ENCODE measurements at places on chromosomes 1 and 21.

- DNase-seq = no peak
Observed at GRCh38 chr1:16720351-16721223, 19.7 kb upstream of the RNU1-4 start.

GRCh38 chr1:1609822-1610485 lies 5.3 kb upstream of the MIB2 start:
- DNase-seq = no peak

- no peak for DNase-seq
Observed at GRCh38 chr1:150968491-150968890, 6.1 kb downstream of the CERS2 start.

DNA sequence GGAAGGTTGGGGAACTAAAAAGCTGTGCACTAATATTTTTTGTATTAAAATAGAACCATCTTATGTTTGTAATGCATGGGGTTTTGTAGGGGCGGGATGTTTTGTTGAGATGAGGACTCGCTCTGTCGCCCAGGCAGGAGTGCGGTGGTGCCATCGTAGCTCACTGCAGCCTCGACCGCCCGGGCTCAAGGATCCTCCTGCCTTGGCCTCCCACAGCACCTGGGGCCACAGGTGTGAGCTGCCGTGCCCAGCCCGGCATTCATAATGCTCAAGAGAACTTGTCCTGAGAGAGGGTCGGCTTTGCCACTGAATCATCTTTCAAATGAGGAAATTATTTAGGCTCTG lies 3.0 kb upstream of the C1orf159 start:
- DNase-seq = no peak

- DNase-seq = no peak
Observed at GRCh38 chr1:9413071-9413876, 120.6 kb downstream of the SPSB1 start.

DNA sequence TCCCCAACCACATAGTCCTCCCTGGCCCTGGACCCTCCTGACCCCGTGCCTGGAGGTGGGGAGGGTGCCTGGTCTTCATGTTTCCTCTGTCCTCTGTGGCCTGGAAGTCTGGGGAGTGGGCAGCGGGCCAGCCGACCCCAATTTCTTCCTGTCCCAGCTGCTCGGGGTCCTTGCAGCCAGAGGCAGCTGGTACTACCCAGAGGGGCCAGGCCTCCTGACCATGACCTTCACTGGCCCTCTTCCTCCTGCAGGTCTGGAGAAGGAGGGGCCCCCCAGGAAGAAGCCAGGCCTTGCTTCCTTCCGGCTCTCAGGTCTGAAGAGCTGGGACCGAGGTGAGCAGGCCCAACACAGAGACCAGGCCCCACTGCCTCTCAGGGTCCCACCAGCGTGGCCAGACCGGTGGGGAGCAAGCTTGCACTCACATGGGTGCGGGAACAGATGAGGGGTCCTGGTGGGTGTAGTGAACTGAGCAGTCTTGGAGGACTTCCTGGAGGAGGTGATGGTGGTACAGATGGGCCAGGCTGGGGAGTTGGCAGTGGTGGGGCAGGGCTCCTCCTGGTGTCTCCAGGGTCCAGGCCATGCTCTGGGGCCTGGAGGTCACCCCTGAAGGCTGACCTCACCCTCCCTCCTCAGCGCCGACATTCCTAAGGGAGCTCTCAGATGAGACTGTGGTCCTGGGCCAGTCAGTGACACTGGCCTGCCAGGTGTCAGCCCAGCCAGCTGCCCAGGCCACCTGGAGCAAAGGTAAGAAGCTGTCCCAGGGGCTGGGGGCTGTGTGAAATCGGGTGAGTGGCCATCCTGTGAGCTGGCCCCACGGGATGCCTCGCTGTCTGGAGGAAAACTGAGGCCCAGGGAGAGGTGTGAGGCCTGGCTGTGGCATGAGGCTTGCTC lies 32.7 kb downstream of the TRIM11 start:
- no peak for DNase-seq

DNA sequence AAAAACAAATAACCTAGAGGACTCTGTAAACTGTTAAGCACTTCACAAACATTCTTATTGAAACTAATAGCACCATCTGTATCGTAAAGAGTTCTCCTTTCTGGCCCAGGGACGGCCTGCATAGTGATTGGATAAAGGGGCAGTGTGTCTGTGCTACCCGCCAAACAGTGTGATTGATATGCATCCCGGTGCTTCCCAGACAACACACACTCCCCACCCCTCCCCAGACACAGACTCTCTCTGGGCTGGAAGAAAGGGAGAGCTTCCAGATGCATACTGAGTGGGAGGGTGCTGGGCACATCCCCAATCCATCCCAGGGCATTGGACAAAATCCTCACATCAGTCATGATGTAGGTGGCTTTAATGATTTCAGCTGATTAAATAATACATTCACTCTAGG lies 3.7 kb downstream of the HSD11B1 start:
- DNase-seq = no peak

DNA sequence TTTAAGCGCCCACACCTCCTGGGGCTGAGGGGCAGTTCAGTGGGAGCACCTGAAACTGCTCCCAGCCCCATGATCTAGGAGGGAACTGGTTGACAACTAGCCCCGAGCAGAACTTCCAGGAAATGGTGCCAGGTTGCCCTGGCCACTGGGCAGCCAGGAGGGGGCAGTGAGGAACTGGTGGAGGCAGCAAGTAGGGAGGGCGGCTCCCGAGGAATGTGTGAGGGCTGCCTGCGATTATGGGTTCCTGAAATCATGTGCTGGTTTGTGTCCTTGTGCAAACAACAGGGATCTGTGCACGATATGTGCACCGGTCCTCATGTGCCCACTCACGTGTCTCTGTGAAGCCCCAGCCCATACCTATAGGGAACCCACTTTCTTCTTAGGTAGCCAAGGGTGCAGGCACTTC lies 9.9 kb downstream of the GPR3 start:
- no peak for DNase-seq

- DNase-seq = no peak
Observed at GRCh38 chr1:147626291-147626690, 44.0 kb downstream of the ACP6 start.

GRCh38 chr1:2378956-2379732 lies 12.2 kb downstream of the MORN1 start:
- no peak for DNase-seq

DNA sequence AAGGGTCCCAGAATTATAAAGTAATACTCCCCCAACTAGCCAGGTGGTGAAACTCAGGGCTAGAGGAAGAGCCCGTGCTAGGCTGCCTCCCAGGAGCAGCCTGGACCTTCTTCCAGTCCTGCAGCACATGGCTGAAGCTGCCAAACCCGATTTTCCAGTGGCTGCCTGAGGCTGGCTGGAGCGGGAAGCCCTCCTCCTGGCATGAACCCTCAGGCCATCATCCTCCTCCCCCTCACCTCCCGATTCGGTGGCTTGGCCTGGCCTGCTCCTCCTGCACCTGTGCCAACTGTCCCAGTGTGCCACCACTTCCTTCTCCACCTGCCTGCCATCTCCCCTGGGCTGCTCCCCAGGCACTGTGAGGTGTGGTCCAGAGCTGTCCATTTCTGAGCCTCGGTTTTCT lies 3.0 kb upstream of the TSPAN1 start:
- DNase-seq = no peak

DNA sequence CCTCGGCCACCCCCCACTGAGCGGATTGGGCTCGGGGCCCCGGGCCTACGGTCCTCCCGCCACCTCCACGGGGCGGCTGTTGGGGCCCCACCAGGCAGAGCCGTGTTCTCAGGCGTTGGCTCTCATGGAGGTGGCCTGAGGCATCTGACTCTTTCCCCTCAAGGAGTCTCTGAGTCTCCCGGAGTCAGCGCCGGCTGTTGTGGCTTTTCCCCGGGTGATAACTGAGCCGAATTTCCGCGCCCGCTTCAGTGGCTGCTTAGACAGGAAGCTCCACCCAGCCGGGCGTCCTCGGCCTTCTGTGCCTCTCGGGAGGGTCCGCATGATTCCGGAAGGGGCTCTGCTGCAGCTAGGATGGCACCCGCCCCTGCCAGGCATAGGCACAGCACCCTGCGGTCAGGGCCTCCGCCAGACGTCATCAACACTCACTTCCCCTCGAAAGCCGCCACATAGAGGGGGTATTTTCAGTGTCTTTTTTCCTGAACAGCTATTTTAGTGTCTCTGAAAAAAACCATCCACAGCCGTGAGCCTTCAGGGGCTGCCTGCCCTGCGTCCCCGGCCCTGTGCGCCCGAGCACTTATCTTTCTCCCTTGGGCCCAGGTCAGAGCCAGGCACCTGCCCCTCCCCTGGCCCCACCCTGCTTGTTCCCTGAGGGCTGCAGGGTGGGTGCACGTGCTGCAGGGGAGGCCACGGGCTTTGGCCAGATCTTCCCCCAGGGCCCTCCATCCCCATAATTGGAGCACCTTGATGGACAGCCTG lies 72.9 kb downstream of the SKI start:
- DNase-seq = no peak

DNA sequence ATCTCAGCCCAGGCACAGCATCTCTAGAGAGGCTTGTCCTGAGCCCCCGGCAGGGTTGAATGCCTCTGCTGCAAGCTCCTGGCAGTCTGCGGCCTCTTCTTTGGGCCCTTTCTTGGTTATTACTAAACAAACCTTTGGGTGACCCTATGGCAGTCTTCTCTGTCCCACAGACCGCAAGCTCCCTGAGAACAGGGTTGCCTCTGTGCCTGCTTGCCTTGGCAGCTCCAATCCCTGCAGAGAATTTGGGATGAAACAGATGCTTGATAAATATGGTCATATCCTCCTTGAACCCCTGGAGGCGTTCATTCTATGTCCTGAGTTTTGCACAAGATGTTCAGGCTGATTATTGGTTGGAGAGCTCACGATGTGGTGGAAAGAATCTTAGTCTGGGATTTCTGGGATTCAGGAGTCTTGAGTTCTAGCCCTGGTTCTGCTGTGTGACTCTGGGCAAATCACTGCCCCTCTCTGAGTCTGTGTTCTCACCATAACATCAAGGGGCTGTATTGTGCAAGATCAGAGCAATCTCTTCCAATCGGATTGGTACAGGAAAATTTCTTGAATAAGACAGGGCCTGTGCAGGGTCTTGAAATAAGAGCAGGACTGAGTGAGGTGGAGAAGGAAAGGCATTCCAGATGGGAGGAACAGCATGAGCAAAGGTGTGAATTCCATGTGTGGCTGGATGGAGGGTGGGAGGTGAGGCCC lies 49.6 kb downstream of the EDN2 start:
- no peak for DNase-seq

- DNase-seq = peak; percentile 60
Observed at GRCh38 chr1:112761714-112762480, 46.8 kb upstream of the PPM1J start.

- DNase-seq = no peak
Observed at GRCh38 chr1:208131621-208132286, 112.4 kb downstream of the PLXNA2 start.

DNA sequence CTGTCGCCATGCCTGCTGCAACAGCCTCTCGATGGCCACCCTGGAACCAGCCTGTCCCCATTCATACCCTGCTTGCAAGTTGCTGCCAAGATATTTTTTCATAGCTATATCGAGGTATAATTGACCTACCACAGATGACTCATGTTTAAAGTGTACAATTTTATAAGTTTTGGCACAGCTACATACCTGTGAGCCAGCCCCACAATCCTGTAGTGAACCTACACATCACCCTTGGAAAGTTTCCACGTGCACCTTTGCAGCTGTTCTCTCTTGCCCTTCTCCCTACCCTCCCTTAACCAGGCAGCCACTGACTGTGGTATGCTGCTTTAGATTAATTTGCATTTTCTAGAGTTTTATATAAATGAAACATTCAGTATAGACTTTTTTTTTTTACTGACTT lies 23.0 kb upstream of the KCNJ6 start:
- DNase-seq = no peak

- no peak for DNase-seq
Observed at GRCh38 chr21:39634507-39634906, 21.8 kb downstream of the B3GALT5 start.

- no peak for DNase-seq
Observed at GRCh38 chr1:162134646-162135045, 65.2 kb downstream of the NOS1AP start.

- no peak for DNase-seq
Observed at GRCh38 chr1:161285521-161285920, 24.2 kb downstream of the MPZ start.

- no peak for DNase-seq
Observed at GRCh38 chr1:97603776-97604175, 317.1 kb downstream of the DPYD start.

DNA sequence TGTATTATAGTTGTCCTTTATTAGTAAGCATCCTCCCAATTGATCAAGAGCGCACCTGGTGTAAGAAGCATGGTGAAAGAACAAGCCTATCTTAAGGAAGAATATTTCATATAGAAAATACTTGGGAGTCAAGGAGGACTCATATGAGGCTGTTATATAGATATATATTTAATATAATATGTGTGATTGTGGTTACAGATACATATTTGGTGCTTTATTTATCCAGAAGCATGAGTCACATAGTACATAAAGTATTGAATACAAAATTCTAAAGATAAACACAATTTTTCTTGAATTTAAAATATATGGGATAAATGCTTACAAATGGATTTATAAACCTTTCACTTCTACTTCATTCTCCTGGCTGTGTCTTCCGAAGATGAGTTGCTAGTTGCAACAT lies 60.6 kb downstream of the RGS5 start:
- no peak for DNase-seq

GRCh38 chr1:102191723-102192122 lies 195.0 kb upstream of the OLFM3 start:
- DNase-seq = no peak

DNA sequence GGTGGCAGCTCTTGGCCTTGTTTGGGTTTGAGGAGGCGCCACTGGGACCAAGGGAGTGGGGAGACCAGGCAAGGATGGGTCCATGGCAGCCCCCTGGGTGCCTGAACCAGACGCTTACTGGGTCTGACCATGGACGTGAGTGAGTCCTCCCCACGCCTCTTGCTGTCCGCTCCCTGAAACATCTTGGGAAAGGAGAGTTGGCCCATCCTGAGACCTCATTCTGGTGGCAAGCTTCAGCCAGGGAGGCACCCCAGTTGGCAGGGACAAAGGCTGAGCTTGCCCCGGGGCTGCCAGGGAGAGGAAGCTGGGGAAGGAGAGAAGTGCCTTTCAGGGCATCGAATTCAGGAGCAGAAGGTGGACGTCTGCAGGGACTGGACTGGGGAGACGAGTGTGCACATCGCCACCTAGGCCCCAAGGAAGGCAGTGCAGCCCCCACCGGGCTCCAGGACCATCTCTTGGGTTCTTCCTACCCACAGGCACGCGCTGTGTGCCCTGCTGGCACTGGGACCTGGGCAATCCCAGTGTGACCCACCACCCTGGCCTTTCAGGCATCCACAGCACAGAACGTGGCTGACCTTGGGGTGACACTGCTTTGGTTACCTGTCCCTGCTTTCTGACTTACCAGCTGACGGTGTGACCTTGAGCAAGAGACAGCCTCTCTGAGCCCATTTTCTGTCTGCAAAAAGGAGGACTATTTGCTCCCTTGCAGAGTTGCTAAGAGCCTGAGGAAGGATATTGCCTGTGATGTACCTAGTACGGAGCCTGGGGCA lies 132.9 kb upstream of the WNT4 start:
- DNase-seq = no peak

- no peak for DNase-seq
Observed at GRCh38 chr1:214277704-214278635, 3.0 kb upstream of the SMYD2 start.

Measured in NCI-H2107 (cell line).